ENCODE measurements at places on chromosomes 3 and 15. TPM values are rescaled to one million over a fixed set of nuclear protein-coding genes. Genes with fewer than 3 reads are reported as not detected.

Gene TFRC
- total RNA-seq: 42.4 TPM

Gene ADGRG7
- total RNA-seq: not detected

Gene PPP1R14D
- total RNA-seq: not detected

Gene HIGD2B
- not detected for total RNA-seq

Gene PLCB2
- total RNA-seq: not detected

Gene BFSP2
- not detected for total RNA-seq

Gene ACKR2
- total RNA-seq: under 0.01 TPM

Gene AADACL2
- not detected for total RNA-seq

Gene CD80
- total RNA-seq: not detected

Gene STAB1
- total RNA-seq: 1.9 TPM

Gene ZSCAN2
- total RNA-seq: 9.0 TPM

Gene NUP210
- not detected for total RNA-seq

Gene FAM107A
- total RNA-seq: not detected

Gene CHST2
- total RNA-seq: 21.3 TPM

Gene SIN3A
- total RNA-seq: 25.7 TPM
